ENCODE measurements at places on chromosomes 3 and 15.

GRCh38 chr3:60325610-60326170 is 925.6 kb downstream of the FHIT start:
- no peak for DNase-seq

GRCh38 chr3:146953511-146953981 is 348.4 kb upstream of the PLSCR5 start:
- DNase-seq, result no peak

- no peak for DNase-seq
These were observed 5.8 kb downstream of the CCRL2 start for GRCh38 chr3:46412786-46413298.

DNA sequence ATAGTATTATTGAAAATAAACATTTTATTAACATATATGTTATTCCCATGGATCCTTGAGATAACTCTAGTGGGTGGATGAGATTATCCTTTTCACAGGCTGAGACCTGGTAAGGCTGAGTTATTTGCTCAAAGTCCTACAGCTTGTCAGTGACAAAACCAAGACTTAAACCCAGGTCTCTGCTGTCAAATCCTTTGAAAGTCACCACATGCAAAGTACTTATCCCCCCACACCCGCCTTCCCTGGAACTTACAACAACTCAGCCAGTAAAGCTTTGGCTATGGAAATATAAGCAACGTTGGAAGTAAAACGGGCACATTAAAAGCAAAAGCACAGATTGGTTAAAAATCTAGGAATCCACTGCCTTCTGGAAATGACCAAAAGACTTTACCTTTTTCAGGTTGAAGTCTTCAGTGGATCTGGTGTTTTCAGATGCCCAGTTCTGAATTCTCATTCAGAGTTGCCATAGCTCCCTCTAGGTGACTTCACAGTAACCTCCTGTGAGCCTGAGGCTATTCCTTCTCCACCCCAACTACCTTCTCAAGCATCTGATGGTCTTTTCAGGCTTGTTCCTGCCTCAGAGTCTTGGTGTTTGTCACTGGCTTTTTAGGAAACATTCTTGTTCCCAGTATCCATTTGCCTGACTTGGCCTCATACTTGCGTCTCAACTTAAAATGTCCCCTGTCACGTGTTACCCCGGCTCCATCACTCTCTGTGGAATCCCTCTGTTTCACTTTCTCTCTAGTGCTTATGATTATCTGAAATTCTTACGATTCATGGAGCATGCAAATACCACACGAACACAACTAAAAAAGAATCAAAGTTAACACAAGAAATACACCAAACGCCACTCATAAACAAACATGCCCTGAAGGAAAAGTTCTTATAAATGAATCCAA is 131.2 kb downstream of the MAGI1 start:
- no peak for DNase-seq

DNA sequence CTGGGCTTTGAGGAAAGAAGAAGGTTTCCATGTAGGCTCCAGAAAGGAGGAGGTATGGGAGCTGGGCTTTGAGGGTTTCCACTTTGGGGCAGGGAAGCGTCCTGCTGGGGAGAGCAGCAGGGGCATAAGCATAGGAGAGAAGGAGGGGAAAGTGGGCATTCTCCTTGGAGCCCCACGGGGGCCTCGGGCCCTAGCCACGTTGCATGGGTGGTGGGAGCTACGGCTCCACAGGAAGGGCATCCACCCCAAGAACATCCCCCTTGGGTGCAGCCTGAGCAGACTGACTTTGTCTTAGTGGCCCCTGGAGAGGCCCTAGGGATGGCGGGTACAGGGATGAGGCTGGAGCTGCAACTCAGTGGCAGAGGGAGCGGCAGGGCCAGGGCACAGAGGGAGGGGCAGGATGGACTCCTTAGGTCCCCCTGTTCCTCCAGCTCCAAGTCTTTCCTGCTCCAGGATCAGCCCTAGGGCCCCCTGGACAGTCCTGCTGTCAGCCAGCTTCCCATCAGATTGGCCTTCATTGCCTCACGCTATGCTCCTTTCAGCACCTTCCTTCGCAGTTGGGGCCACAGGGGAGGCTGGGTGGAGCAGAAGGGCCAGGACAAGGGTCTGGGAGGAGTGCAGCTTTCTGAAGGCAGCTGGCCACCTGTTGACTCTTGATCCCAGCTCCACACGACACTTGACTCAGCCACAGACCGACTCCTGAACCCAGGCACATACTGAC is 22.9 kb downstream of the PRR20G start:
- no peak for DNase-seq

- DNase-seq, result peak; percentile 30
These were observed 19.5 kb downstream of the TKT start for GRCh38 chr3:53236112-53236841.

- DNase-seq, result no peak
These were observed 632.7 kb downstream of the CADM2 start for GRCh38 chr3:85591451-85591850.

- no peak for DNase-seq
These were observed 304.0 kb upstream of the CBLB start for GRCh38 chr3:106172780-106173179.

- no peak for DNase-seq
These were observed 54.6 kb downstream of the ATP2B2 start for GRCh38 chr3:10450494-10451440.

DNA sequence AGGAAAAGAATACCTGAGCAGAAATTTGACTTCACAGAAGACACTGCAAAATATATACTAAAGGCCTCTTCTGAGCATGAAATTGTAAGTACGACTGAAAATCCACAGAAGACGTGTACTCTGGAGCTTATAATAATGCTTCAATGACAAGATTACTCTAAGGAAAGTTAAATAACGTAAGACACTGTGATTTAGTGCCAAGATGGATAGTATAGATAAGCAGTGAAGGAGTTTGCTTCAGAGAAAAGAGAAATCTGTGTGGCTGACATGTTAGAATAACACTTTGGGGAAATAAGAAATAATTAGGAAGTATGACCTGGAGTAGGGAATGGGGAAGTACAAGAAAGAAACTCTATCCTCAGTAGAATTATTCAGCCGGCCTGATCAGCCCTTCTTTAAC is 28.9 kb downstream of the ALDH1A2 start:
- no peak for DNase-seq

DNA sequence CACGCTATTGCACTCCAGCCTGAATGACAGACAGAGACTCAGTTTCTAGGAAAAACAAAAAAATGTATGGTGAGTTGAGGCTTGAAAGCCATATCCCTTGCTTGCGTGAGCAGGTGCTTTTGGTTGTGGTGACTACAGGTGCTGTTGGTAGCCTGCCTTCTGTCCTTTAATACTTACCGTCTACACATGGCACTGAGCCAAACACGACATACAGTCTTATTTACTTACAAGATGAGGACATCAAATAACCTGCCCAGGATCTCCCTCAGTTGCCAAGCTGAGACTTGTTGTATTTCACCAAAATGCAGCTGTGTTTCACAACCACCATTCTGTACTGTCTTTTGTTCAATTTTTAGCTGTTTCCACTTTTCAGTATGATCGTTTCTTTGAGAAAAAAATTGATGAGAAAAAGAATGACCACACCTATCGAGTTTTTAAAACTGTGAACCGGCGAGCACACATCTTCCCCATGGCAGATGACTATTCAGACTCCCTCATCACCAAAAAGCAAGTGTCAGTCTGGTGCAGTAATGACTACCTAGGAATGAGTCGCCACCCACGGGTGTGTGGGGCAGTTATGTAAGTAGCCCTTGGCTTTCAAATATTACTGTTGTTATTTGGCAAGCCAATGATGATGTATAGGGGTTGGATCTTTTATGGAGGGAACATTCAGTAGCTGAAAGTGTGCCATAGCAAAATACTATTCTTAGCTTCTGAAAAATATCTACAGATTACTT is 6.5 kb downstream of the ALAS1 start:
- DNase-seq, result no peak

DNA sequence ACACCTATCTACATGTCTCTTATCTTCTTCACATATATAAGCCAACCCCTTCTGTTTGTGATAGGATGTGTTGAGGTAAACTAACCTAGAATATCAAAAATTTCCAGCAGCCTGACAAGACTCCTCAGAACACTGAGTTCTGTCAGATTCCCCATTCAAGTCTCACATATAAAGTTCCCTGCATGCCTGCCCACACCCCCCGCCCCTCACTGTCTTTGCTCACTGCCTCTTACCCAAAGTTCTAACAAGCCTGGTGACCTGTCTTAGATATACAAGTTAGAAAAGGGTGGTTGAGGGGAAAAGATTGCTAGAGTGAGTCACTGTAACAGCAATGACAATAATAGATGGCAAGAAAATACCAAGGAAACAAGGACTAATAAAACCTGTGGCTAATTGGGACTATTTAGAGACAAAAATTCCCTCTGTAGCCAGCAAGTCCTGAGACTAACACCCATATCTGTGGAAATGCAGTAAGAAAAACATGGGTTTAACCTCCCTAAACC is 40.1 kb downstream of the FBXO22 start:
- no peak for DNase-seq

DNA sequence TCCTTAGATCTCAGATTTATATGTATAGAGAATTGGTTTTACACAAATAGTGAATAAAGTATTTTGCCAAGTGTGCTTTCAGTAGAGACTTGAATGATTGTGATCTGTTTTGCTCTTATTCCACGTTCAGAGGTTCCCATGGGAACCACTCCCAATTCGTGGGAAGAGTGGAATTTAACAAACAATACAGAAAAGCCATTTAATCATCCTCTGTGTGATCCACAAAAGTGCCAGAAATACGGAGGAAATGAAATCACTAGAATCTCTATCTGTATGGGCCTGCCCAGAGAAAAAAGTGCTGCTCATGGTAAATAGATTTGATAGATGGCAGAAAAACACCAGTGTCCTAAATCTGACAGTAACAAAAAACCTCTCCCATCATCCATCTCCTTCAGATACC is 56.0 kb downstream of the CNTN4 start:
- no peak for DNase-seq

DNA sequence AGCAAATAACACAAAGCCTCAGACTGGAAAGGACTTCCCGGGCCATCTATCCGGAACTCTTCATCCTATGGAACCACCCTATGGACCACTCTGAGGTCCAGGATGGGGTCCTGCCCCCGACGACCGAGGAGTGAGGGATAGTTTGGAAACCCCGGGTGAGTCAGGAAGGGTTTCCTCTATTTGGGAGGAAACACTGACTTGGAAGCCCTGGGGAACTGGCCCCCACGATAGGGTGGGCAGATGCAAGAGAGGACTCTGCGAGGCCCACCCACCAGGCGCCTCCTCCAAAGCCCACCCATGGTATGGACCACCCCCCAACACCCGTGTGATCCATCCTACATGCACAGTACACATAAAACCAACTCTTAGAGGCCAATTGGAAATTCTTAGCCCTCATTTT is 69.4 kb downstream of the CPN2 start:
- DNase-seq, result no peak

DNA sequence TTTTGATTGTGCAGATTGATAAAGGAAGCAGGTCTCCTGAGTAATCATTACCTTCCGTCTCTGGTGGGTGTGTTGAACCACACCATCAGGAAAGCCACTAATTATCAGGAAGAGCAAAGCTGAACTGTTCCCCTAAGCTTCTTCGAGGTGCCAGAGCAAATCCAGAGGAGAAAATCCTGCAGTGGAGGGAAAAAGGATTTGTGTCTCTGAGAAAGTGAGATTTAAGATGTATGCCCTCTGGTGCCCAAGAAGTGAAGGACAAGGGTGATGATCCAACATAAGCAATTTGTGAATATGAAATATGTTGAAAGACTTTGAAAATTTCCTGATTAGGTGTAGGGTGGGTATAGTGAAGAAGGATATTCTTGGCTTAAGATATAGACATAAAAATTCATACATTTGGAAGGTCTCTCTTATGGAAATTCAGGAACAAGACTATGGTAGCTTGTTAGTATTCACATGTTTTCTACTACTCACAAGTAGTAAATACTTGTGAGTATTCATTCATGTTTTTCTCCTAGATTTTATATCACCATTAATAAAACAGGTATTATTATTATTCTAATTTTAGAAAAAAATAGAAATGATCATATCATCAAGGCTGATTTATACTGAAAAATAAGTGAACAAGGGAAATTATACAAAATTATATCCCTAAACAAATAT is 34.8 kb downstream of the COMMD2 start:
- no peak for DNase-seq

DNA sequence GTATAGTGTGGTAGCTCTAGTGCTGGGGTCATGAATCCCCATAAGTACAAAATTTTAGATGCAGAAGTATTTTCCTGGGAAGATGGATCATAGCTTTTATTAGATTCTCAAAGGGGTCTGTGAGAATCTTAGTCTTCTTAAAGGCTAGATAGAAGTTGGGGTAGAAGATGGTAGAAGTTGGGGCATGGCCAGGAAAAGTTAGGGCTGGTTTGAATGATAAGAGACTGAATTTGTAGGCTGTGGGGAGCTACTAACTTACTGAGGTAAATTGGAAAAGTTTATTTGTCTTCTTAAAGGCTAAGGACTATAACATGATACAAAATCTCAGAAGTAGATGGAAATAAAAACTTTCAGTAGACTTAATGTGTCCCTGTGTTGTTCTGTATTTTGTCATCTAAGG is 1.6 kb upstream of the UBE2Q2 start:
- no peak for DNase-seq

GRCh38 chr3:135041601-135042000 is 246.5 kb downstream of the EPHB1 start:
- DNase-seq, result no peak

DNA sequence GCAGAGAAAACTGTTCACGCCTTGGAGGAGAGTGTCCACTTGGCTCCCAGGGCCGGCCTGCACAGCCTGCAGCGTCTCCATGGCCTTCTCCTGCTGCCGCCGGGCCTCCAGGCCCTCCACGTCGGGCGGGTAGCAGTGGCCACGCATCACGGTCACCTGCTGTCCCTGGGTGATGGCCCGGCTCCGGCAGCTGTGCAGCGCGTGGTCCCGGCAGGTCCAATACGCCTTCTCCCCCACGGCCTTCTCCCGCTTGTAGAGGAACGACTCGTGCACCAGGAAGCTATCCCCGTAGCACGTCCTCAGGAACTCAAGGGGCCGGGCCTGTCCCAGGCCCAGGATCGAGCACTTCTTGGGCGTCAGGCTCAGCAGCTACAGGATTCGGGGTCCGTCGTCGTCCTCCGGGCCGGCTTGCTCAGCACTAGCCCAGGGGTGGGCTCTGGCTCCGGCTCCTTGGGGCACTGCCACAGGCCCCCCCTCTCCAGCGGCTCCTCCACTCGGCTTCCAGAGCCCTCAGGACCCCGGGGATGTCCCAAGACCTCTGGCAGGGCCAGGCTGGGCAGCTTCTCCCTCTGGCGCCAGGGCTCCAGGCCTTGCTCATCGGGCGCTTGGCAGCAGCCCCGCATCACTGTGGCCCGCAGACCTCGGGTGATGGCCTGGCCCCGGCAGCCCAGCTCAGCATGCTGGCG is 83.6 kb upstream of the FXR1 start:
- DNase-seq, result no peak

GRCh38 chr3:10344147-10344943 is 23.4 kb upstream of the SEC13 start:
- peak; percentile 43 for DNase-seq

- no peak for DNase-seq
These were observed 8.5 kb upstream of the FANCD2 start for GRCh38 chr3:10017636-10018292.

GRCh38 chr3:191492601-191493000 is 31.6 kb downstream of the PYDC2 start:
- no peak for DNase-seq
